ENCODE measurements at places on chromosomes 3 and 15.

- DNase-seq, result no peak
Measured at GRCh38 chr15:80982205-80982604, 7.4 kb downstream of the MESD start.

GRCh38 chr3:46659285-46659684 is 34.2 kb downstream of the ALS2CL start:
- no peak for DNase-seq

DNA sequence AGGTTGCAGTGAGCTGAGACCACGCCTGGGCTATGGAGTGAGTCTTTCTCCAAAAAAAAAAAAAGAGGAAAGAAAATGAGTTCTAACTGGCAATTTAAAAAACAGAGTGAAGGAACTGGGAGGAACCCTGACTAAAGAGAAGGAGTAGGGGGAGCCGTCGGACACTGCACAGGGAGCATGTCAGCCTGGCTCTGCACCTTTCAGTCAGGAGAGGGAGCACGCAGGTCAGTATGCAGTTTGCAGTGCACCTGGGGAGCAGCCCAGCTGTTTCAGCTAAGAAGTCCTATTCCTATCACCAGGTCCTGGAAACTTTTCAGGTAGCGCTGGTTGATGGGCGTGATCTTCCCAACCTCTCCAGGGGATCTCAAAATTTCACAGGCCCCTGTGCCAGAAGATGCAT is 14.9 kb upstream of the ZXDC start:
- no peak for DNase-seq

DNA sequence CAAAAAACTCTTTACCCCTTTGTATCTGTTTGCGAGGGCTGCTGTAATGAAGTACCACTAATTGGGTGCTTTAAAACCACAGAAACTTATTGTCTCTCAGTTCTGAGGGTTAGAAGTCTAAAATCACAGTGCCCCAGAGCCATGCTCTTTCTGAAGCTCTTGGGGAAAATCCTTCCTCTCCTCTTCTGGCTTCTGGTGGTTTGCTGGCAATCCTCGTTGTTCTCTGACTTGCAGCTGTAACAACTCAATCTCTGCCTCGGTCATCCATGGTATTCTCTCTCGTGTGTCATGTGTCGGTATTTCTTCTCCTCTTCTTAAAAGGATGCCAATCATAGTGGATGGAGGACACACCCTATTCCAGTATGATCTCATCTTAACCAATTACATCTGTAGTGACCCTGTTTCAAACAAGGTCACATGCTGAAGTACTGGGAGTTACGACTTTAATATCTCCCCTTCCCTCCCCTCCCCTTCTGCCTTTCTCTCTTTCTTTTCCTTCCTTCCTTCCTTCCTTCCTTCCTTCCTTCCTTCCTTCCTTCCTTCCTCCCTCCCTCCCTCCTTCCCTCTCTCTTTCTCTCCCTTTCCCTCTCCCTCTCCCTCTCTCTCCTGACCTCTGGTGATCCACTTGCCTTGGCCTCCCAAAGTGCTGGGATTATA is 6.5 kb upstream of the ARL8B start:
- no peak for DNase-seq

GRCh38 chr3:26559227-26559626 is 63.3 kb upstream of the LRRC3B start:
- no peak for DNase-seq

DNA sequence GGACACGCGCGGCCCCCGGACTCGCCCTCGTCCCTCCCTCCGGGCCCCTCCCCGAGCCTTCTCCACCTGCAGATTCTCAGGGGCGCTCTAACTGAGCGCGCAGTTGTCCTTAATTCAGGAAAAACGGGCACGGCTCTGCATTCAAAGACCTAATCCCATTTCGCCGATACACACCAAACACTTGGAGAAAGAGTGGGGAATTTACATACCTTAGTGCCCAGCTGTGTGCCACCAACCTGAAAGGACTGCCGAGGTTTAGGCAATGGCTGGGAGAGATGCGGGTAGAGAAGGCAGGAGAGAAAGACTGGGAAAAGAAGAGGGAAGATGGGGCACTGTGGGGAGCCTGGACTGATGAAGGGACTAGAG is 21.8 kb downstream of the IGDCC3 start:
- no peak for DNase-seq

DNA sequence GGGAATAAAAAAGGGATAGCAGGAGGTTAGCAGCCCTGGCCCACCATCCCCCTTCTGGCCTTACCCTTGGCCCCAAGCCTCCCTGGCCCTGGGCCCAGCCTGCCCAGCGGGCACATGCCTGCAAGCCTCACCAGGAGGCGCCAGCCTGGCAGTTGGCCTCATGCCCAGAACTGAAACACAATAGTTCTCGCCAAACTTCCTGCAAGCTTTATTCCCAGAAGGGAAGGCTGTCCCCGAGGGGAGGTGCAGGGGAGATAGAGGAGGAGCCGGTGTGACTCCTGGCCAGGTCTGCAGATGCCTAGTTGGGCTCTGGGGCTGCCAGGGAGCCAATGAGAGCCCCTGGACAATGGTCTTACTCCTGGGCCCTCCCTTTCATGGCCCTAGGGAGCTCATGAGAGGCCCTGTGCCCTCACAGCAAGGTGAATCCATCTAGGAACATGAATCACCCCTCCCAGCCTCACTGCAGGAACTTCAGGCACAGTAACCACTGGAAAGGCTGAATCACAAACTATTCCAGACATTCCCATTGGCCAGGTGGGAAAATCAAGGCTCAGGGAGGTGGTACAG is 4.0 kb downstream of the CCDC33 start:
- DNase-seq, result peak; percentile 51

GRCh38 chr3:43296565-43296964 is 10.2 kb downstream of the SNRK start:
- DNase-seq, result no peak

GRCh38 chr3:14204515-14205284 is 26.1 kb downstream of the LSM3 start:
- peak; percentile 93 for DNase-seq

- DNase-seq, result no peak
Measured at GRCh38 chr15:68626283-68626682, 47.5 kb downstream of the CORO2B start.

- peak; percentile 99 for DNase-seq
Measured at GRCh38 chr3:188947401-188948280, 224.1 kb upstream of the TPRG1 start.

DNA sequence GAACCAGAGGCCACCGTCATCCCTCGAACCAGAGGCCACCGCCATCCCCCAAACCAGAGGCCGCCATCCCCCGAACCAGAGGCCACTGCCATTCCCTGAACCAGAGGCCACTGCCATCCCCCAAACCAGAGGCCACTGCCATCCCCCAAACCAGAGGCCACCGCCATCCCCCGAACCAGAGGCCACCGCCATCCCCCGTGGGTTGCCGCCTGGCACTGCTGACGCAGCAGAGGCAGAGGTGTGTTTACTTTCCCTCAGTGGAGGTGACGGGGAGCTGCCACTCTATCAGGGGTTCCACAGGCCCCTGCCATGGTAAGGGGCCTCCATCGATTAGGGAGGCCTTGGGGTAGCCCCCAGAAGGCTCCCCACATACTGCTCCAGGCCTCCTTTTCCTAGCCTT is 1.5 kb downstream of the IQSEC1 start:
- no peak for DNase-seq

GRCh38 chr3:193149998-193150397 is 91.0 kb upstream of the PLAAT1 start:
- DNase-seq, result no peak
